ENCODE measurements at places on chromosomes 1 and 21.

- peak; percentile 40 for DNase-seq
These were observed 8.6 kb downstream of the HJV start for GRCh38 chr1:146012703-146013558.

DNA sequence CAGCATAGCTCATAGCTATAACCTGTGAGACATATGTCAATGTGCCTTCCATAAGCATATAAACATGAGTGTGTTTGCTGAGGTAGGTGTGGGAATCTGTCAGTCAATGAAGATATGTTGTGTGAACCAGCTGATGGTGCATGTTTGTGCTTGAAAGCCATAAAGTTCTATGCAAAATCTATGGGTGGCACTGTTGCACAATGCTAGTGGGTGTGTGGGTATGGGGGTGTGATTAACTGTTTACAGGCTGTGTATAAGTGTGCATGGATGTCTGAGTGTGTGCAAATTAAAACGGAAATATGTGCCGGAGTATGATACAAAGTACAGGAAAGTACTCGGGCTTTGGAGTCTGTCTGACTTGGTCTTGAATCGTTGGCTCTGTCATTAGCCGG lies 1.0 kb upstream of the ATP2B4 start:
- DNase-seq, result peak; percentile 11

- no peak for DNase-seq
These were observed 8.4 kb downstream of the MTF2 start for GRCh38 chr1:93087532-93087931.

- DNase-seq, result peak; percentile 79
These were observed 2.0 kb upstream of the MARCKSL1 start for GRCh38 chr1:32337855-32338636.

DNA sequence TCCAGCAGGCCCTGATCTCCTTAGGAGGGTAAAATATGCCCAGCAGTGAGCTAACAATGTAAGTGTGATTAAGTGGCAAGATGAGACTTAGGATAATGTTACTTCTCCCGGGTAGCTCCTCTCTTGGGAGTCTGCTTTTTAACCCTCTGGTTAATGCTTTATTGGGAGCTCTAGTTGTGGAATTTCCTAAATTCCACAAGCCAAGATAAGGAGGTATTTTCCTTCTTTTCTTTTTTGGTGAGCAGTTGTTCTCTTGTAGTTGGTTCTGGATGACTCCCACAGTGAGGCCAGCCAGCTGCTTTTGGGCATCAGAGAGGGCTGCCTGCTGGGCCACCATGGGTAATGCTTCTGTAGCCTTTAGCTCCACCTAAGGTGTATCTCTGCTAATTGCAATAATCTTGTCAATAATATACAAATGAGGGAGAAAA lies 19.3 kb downstream of the C1orf52 start:
- no peak for DNase-seq

GRCh38 chr1:48139275-48139674 lies 83.2 kb upstream of the SLC5A9 start:
- no peak for DNase-seq

- DNase-seq, result no peak
These were observed 26.9 kb downstream of the PLEKHO1 start for GRCh38 chr1:150176593-150176992.

DNA sequence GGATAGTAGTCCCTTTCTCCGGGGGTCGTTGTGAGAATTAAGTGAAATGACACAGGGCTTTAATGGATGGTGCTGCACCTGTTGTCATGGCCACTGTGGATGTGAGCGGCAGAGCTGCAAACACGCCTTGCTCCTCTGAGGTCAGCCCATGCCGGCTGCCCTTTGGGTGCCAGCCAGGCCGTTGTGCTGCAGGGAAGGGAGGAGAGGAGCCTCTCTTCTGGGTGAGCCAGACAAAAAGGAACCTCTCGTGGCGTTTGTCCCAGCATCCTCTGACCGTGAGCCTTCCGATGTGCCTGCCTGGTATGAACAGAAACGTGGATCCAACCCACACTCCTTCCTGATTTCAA lies 383.0 kb upstream of the VAMP3 start:
- no peak for DNase-seq

- DNase-seq, result peak; percentile 69
These were observed 160.8 kb downstream of the ZSCAN20 start for GRCh38 chr1:33633019-33633801.

DNA sequence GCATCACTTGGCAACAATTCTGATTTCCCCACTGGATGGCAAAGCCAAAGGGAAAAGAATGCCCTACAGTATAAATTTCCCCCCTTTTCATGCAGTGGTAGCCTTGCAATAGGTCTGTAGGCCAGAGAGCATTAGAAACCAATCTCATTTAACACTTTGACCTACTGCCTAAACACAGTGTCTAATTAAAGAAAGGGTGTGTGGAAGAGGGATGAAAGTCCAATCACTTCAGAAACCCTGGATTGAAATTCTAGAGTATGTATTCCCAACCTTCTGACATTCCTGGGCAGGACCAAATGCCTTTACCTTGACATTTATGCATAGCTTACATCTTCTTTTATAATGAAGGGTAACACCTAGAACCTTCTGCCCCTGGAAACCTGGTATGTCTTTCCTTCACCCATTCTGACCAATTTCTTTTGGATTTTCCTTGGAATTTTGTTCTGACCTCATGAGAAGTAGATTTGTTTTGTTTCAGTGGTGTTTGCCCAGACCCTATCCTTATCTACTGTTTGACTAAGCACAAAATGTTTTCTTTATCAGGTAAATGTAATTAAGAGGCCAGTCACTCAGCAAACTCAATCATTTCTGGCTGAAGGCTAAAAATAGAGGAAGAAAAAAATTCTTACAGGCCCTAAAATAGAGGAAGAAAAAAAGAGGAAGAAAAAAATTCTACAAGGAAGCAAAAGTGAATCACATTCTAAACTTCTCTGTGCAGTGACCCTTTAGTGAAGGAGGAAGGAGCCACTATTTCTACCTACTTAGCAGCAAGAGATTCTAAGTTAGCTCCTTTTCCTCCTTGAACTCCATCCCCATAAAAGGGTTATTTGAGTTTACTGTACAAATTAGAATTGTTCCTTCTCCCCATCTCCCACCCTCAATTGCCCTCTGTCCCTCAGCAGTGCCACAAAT lies 129.5 kb upstream of the DSCAM start:
- DNase-seq, result no peak

GRCh38 chr1:10724511-10724910 lies 71.9 kb downstream of the CASZ1 start:
- no peak for DNase-seq

DNA sequence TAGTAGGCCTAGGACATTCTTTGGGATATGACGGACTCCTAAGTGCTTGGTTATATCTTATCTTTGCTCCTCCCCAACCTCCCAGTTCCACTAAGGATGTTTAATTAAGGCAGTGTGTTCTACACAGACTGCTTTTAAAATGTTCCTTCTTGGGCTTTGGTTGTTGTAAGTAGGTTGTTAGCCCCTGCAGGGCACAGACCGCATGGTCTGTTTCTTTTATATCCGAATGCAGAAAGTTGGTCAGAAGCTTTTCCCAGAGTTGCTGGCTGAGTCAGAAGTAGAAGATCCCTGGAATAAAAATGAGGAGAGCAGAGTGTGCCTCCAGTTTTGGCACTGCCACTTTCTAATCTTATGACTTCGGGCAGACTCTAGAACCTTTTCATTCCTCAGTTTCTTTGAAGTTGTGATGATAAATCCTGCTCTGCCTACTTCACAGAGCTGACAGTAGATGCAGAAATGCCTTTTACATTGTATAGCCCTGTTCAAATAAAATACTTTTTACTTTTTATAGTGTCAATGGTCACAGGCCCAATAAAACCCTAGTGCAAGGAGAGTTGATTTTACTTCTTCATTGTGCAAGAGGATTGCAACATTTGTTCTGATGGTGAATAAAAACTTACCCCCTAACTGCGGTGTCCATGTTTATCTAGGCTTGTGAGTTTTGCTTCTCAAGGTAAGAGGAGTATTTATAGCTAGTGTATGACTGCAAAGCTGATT lies 18.4 kb downstream of the FMN2 start:
- no peak for DNase-seq

- DNase-seq, result no peak
These were observed 48.1 kb downstream of the MAP3K21 start for GRCh38 chr1:233375653-233376052.

DNA sequence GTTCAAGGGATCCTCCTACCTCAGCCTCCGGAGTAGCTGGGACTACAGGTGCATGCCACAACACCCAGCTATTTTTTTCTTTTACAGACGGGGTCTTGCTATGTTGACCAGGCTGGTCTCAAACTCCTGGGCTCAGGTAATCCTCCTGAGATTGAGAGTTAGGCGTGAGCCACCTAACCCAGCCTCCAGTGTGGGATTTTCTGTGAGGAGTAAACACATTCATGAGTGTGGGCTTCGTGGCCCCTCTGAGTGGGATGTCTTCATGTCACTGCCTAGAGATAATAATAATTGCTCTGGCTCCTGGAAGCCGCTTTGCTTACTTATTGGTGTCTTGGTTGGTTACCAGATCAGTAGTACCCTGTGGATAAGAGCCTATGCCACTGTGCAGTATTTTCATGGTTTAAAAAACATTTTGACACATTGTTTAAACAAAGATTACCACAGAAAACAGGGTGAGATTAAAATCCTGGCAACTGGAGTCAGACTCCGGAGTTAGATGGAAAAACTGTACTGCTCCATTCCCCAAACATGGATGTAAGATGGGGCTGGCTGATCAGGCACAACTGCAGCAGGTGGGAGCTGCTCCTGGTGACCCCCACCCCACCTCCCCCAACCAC lies 159.1 kb upstream of the RAB4A start:
- DNase-seq, result no peak

DNA sequence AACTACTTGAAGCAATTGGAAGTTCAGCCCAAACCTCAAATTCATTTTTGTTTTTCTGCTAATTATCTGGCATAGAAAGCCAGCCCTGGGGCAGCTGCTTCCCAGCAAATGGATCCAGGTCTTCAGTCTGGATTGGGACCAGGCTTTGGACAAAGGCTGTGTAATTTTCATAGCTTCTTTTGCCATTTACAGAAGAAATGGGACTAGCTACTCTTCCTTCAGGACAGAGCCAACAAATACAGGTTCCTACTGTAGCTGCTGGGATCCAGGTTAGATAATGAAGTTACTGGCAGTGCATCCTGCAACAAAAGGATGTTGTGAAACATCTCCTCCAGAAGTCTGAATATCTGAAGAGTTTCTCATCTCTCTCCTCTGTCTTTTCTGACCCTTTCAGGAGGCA lies 171.5 kb upstream of the CAMK1G start:
- DNase-seq, result no peak

GRCh38 chr1:155695608-155696007 lies 6.7 kb downstream of the DAP3 start:
- no peak for DNase-seq

DNA sequence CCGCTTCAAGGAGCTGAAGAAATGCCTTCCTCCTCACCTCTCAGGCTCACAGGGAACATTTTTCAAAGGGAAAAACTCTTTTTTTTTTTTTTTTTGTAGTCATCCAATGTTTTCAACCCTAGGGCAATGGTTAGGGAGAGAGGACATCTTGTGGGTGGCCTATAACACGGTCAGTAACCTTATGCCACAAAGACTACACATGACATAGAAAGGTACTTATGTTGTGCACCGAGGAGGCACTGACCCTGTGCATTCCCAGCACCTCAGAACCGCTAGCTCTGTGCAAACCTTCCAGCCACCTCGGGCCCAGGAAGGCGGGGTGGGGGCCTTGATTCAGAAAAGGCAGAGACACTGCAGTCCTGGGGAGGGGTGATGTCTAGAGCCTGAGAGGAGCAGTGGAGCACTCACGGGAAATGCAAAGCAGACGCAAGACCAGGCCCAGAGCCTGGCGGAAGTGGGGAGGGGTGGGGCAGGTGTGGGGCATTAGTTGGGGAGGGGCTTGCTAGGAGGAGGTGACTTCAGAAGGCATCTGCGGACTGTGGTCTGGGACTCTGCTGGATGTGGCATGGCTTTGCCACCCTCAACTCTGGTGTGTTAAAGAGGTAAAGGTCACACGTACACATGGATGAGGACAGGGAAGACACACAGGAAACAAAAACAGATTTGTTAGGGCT lies 68.6 kb downstream of the MDM4 start:
- no peak for DNase-seq

GRCh38 chr1:225304996-225305395 lies 122.8 kb downstream of the LBR start:
- DNase-seq, result no peak

DNA sequence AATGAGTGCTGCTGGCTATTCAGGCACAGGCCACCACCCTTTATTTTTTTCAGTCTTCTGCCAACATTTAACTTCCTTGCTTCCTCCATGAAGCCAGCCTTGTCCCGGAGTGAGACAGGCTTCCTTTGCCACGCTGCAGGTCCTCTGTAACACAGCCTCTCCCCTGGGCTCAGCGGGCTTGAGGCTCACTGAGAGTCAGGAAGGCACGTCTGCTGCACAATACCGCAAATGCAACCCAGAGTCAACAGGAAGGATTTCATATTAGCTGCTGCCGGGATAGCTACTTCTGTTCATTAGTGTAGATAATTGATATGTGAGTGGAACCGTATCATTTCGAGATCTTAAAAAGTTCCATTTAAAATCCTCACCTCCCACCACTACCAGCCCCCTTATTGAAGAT lies 22.5 kb downstream of the MYOG start:
- no peak for DNase-seq

All from stimulated activated naive B cell treated with anti-CD40 and anti-IgM and Interleukin-4, amounts not matched to agents 10 μg/mL and 1 μg/mL and 100 μg/mL, for 72 hours (primary cell).